ENCODE measurements at places on chromosomes 4 and X. TPM values are rescaled to one million over a fixed set of nuclear protein-coding genes. Genes with fewer than 3 reads are reported as not detected.

DNA sequence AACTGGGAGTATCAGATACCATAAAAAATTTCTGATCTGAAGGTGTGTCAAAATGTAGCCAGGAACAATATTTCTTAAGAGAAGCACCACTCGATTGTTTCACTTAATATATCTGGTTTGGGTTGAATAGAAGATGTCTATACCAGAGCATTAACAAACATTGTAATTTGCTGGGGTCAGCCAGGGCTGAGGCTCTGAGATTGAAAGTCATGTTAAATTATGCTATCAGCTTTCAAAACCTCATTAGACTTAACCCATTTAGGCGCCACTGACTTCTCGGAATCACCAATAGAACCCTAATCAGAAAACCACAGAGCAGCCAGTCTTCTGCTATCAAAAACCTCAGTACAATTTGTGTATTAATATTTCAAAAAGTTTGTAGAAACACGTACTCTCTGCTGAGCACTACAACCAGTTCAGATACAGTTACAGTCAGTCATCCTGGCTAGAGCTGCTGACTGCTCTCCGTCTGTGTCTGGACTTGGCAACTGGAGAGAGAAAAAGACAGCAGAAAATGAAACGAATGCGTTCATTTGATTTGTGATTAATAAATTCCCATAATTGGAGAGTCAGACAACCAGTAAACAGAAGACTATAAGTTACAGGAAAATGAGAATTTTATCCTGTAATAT is 848.6 kb upstream of the PABPC4L start:
- DNase-seq: no peak

- DNase-seq: no peak
These were observed 25.5 kb upstream of the FHL1 start for GRCh38 chrX:136121788-136122187.

DNA sequence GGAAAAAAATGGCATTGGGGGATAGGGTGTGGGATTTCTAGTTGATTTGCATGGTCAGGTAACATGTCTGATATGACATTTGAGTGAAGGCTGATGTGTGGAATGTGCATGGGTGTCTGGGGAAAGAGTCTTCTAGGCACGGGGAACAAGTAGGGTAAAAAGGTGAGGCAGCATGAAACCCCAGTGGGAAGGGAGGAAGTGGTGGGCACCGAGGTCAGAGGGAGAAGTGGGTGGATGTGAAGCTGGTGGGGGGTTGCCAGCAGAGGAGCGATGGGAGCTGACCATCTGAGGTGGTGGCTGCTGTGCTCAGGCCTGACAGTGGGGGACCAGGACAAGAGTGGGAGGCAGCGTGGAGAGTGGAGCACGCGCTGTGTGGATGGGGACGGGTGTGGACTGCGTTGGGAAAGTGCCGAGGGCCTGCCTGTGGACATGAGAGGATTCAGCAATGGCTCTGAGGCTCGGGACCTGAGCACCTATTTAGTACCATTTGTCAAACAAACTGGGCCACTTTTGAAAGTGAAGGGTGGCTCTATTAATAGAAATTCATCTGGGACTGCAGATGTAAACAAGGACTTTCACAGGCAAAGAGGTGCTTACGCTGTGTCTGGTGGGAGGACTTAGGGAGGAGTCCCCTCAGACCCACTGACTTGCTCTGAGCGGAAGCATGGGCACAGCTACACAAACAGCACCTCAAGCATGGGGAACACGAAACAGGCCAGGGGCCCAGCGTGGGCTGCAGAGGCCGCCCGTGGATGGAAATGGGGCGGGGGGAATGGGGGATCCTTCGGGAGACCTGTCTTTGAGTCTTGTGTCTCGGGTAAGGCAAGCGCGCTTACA is 16.7 kb upstream of the S100P start:
- DNase-seq: no peak

- DNase-seq: no peak
These were observed 264.9 kb upstream of the MAGEB18 start for GRCh38 chrX:25873196-25873595.

TRPC5OS gene
- not detected for total RNA-seq

- DNase-seq: no peak
These were observed 229.5 kb downstream of the GALNTL6 start for GRCh38 chr4:172042714-172043114.

DNA sequence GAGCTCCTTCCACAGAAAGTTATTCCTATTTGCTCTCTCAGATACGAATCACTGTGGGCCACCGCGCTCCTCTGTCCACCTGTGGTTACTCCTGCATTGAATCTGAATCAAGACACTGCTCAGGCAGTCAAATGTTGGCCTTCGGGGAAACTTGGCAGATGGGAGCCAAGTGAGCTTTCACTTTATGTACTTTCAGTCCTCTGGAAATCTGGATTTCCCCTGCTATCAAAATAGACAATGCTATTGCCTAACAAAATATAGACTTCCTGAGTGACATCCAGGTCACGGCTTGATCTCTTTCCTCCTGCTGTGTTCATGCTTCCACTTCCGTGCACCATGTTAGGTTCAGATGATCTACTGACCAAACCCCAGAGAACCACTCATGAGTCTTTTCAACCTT is 43.8 kb downstream of the FHL1 start:
- no peak for DNase-seq

GRCh38 chr4:189600718-189601435 is 339.8 kb upstream of the FRG1 start:
- no peak for DNase-seq

- DNase-seq: no peak
These were observed 16.1 kb downstream of the RHOH start for GRCh38 chr4:40212674-40213527.

DNA sequence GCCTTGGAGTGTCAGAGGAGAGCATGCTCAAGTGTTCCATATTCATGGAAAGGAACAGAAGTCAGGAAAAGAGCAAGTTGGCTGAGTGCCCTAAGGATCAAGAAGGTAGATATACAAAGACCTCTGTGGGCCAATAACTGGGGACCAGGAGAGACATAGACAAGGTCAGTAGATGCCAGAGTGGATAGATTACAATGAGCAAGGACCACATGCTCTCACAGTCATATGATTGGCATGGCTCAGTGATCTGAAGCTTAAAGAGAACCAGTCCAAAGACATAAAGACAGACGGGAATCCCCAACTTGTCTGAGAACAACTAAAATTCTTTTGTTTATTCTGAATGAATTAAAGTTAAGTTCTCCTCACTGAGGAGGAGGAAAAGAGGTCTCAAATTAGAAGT is 289.7 kb downstream of the HS3ST1 start:
- DNase-seq: no peak

DNA sequence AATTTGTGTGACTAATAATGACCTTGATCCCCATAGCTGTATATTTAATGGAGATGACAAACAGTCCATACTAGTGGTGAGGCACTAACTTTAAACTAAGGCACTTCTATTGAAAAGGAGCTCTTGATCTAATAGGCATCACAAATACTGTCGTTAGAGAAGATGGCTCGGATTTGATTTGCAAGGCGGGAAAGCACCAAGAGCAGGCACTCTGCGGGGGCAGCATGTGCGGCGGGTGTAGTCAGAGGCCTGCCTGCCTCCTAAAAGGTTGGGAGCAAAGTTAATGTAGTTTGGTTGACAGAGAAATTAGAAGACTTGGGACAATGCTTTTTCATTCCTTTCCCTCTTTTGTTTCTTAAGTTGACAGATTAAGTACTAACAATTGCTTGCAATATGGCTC is 278.8 kb downstream of the CFAP299 start:
- no peak for DNase-seq

DNA sequence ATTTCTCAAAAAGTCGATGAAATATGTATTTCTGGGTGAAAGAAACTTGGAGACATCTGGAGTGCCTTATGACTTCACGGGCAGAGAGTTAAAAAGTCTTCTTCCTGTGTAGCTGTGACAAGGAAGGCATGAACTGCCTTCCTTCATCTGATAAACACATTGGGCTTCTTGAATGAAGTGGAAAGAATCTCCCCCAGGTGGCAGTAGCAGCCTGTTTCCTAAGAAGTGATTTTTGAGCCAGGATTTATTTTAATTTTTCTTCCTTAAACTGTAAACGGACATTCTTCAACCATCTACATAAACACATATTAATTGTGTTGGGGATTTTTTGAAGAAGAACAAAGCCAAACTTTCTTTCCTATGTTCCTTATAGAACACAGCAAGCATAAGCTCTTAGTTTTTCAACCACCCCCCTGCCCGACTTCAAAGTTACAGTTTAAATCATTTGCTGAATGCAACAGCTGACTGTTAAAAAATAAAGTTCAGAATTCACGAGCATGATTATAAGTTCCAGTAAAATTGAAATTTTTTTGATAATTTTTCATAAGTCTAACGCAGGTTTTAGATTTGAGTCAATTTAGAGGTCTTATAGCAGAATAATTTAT is 980 bp upstream of the GIMD1 start:
- DNase-seq: no peak

DNA sequence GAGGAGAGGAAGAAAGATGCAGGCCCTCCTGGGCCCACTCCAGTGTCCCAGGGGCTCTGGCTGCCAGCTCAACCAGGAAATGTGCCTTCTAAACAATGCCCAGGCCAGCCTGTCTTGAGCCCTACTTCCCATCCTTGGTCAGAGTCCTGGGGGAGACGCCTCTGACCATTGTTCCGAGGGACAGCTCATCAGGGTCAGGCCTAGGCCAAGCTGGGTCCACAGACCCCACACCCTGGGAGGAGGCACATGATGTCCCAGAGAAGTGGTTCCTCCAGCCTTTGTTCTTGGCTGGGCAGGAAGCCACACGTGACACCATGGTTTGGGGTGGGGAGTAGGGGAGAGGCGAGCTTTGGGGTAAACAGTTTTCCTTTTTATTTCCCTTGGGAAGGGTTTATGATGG is 102.5 kb downstream of the EFNB1 start:
- DNase-seq: no peak
